ENCODE measurements at places on chromosomes 13 and 19.

GRCh38 chr13:40982772-40983171, 36.3 kb downstream of the ELF1 start:
- DNase-seq: peak; percentile 82

GRCh38 chr19:29491491-29491890, 34.3 kb upstream of the VSTM2B start:
- DNase-seq: no peak

- no peak for DNase-seq
Measured at GRCh38 chr13:25649001-25649633, 277.3 kb downstream of the ATP8A2 start.

DNA sequence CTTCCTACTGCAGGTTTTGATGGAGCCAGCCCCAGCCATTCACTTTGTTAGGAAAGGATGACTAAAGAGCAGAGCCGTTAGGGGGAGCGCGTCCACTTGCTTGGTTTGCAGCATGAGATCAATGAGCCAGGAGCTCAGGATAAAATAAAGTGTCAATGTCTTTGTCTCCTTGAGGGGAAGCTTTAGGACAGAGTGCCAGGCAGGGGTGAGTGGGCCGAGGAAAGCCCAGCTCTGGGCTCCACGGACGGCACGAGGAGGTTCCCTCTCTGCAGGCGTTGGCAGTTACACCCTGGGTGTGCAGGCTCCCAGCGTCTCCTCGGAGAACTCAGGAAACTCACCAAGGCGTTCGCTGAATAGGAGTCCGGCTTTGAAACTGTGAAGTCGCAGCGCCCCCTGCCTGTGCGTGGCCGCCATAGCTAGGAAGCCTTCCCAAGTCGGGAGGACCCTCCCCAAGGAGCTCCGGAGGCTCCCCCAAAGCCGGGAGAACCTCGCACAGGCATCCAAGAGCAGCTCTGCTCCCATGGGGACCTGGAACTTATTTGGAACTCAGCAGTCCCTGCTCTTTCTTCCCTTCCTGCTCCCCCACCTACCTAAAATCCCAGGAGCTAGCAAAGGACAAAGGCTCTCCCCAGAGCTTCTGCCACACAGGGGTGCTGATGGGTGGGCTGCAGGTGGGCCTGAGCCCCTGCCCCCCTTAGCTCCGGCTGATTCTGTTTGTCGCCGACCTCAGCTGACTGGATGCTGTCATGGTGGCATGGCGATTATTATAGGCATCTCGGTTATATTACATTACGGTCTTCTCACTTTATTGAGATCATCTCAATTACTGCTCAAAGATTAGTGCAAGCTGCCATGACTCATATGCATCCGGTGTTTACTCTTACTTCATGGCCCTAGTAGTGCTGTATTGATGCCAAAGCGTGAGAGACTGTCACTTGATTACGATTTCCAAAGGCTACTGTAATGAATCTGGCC, 34.4 kb downstream of the GSX1 start:
- peak; percentile 67 for DNase-seq

GRCh38 chr19:10419200-10419645, 1.1 kb upstream of the PDE4A start:
- DNase-seq: peak; percentile 34

DNA sequence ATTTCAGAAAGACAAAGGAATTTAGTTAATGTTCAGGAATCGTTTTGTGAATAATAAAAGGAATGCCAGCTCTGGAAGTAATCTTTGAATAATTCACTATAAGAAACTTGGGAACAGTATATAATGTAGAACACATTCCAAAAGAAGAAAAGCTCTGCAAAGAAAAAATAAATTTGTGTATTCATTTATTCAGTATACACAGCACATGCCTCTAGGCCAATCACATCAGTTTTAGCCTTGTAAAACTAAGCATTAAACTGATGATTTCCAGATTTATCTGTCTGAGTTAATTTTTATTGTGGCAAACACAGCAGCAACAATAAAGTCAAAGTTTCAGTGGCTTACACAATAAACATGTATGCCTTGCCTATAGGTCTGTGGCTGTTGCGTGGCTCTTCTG, 5.7 kb upstream of the RXFP2 start:
- no peak for DNase-seq

GRCh38 chr13:74641586-74641985, 507.4 kb upstream of the KLF12 start:
- no peak for DNase-seq

DNA sequence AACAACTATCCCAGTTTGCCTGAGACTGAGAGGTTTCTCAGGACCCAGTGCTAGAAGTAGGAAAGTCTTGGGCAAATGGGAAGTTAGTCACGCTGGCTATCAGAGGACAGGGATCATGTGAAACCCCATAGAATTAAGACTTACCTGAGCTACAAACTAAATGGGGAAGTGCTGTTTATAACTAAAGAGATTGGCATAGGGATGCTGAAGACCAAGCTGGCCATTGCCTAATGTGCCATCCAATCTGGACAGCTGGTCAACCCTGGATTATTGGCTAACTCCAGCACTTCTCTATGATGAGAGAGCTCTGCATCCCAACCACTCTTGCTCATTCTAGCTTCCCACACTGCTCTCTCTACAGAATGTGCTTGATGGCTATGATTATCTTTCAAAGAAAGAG, 216.1 kb downstream of the TDRD3 start:
- DNase-seq: no peak

DNA sequence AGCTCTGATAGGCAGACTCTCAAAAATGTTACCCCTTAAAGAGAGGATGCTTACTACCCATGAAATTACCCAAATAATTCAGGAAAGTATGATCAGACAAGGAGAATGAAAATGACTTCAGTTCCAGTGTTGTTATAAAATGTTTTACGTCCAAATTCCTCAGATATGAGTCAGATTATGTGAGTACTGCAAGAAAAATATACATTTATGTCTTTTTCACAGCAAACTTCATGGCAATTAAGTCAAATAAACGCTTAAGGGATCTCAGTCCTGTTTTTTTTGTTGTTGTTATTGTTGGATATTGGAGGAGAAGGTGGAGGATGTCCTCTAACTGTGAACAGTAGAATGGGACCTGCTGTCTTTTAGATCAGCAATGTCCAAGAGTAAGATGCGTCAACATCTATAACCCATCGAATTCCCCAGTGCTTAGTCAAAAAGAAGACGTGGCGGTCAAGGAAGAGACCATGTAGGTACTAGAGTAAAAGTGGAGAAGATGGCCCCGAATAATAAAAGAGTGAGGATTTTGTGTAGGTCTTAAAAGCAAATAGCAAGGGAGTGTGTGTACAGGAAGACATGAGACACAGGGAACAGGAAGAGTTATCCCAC, 215.4 kb upstream of the IRS2 start:
- DNase-seq: no peak

DNA sequence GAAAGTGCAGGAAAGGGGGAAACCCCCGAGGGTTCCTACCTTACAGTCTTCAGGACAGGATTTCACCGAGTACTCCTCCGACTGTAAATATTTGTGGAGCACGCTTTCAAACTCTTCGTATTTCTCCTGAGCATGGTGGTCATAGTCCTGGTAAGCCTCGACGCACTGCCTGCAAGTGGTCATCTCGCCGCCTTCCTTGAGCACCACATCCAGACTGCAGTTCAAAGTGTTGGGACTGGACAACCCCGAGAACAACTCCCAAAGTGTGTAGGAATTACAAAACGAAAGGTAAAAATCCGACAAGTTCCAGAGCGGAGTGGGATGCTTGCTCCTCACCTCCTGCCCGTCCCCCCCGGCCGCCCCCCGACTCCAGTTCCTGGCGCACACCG, 349.7 kb downstream of the LIG4 start:
- no peak for DNase-seq

DNA sequence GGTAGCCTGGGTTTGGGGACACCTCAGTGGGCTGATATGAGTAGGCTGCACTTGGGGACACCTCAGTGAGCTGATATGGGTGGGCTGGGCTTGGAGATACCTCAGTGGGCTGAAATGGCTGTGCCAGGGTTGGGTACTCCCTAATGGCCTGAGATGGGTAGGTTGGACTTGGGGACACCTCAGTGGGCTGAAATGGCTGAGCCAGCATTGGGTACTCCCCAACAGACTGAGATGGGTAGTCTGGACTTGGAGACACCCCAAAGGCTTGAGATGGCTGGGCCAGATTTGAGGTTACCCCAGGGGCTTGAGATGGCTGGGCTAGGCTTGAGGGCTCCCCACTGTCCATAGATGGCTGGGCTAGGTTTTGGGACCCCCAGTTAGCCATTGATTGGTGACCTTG, 12.1 kb downstream of the IQCN start:
- DNase-seq: peak; percentile 14

GRCh38 chr13:94239135-94239534, 240.3 kb downstream of the DCT start:
- DNase-seq: no peak

DNA sequence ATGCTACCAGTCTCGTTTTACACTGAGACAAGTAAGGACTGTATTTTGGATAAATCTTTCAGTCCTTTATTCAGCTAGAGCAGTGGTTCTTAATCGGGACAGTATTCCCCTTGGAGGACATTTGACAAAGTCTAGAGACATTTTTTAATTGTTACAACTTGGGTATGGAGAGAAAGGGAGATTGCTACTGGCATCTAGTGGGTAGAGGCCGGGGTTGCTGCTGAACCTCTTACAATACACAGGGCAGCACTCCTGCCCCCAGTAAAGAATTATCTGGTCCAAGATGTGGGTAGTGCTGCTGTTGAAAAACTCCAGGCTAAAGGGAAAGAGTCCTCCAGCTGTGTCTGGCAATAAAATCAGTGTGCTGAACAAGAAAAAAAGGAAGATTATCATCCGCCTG, 334.8 kb downstream of the SLC7A1 start:
- DNase-seq: no peak

GRCh38 chr13:74871369-74872070, 610.4 kb downstream of the TBC1D4 start:
- no peak for DNase-seq

- no peak for DNase-seq
Measured at GRCh38 chr13:25177012-25177411, 4.9 kb upstream of the AMER2 start.

GRCh38 chr13:113203507-113204377, 4.7 kb downstream of the PCID2 start:
- DNase-seq: no peak

DNA sequence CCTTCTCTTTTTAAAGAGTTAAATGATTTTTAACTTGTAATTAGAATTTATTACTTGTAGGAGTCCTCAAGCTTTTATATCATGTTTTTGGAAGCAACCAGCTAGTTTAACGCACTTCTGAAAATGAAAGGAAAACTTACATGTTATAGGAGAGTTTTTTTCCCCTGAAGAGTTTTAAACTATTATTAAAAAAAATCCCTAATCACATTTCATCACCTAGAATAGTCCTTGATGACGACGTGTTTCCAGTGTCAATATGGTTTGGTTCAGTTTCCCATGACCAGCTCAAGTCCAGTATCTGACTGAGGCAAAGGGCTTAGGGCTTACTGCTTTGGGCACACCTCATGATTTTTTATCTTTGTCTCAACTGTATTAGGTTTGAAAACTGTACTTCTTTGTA, 36.0 kb downstream of the URI1 start:
- no peak for DNase-seq

- DNase-seq: no peak
Measured at GRCh38 chr19:48689449-48689848, 6.3 kb upstream of the FUT2 start.

GRCh38 chr19:52554216-52554971, 15.7 kb upstream of the ZNF701 start:
- DNase-seq: no peak

- no peak for DNase-seq
Measured at GRCh38 chr13:42040730-42041010, 7.8 kb upstream of the DGKH start.

GRCh38 chr13:21556051-21556450, 47.9 kb downstream of the MICU2 start:
- DNase-seq: no peak

GRCh38 chr13:64819081-64819480, 2411.1 kb downstream of the PCDH9 start:
- DNase-seq: no peak

GRCh38 chr13:71865874-71866334, 1.1 kb downstream of the DACH1 start:
- no peak for DNase-seq

DNA sequence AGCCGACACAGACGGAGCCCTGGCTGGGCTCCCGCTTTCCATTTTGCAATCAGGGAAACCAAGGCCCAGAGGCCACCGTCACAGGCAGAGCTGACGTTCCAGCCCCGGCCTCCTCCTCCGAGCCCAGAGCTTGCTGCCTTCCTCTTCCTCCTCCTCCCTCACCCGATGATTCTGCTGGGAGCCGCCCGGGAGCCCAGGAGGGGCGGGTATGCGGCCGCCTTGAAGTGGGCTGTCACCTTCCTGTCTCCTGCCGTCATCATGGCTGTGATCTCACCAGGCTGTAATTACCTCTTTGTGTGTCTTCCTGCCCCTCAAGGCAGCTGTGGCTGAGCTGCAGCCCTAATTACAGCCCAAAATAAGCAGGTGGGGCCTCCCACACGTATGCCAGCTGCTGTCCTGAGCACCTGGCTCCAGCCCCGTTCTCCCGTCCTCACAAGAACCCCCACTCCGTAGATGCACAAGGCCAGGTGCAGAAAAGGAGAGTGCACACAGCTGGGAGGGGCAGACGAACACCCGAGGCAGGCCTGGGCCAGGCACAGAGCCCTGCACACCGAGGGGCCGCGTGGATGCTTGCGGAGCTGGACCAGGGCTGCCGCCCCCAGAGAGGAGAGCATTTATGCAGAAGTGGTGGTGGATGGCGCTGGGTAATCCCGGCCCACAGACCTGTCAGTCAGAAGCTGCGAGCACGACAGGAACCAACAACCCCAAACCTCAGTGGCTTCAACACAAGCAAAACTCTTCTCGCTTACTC, 4.0 kb downstream of the TPGS1 start:
- peak; percentile 84 for DNase-seq

DNA sequence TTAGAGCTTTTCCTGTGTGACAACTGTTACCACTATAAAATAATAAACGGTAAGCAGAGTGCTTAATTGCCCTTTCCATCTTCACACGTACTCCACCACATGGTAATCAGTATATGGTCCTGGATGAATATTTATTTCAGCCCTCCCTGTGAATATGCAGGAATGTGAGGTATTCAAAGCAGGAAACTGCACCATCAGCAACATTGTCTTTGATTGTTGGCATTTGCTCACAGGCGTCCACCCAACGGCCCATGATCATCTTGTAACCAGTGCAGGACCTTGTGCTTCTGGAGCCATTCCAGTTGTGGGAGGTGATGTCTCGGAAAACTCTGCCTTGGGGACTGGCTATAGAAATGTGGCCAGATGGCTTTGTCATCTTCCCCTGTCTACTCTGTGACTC, 132.6 kb downstream of the COG6 start:
- DNase-seq: no peak

DNA sequence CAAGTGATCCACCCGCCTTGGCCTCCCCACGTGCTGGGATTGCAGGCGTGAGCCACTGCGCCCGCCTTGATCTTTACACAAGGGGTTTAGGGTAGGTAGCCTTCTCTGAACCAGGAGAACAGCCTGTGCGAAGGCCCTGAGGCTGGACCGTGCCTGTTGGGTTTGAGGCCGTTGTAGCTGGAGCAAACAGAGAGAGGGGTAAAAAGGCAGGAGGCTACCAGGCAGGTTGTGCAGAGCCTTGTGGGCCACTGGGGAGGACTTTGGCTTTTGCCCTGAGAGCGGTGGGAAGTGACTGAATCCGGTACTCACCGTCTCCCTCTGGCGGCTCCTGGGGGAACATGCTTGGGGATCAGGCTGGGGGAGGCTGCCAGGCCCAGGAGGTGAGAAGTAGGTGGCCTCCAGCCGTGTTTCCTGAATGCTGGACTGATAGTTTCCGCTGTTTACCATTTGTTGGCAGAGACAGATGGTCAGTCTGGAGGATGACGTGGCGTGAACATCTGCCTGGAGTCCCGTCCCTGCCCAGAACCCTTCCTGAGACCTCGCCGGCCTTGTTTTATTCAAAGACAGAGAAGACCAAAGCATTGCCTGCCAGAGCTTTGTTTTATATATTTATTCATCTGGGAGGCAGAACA, 24.6 kb downstream of the SPC24 start:
- DNase-seq: peak; percentile 72
